A375 (cell line): ENCODE measurements at places on chromosomes 13 and 19. TPM values are rescaled to one million over a fixed set of nuclear protein-coding genes. Genes with fewer than 3 reads are reported as not detected.

Gene NDUFA3
- 42.5 and 44.1 TPM in 2 replicates for total RNA-seq

Gene TNFRSF19
- 14.8 and 21.4 TPM in 2 replicates for total RNA-seq

Gene KL
- total RNA-seq: not detected in 2 replicates

Gene CPAMD8
- 0.16 and 0.64 TPM in 2 replicates for total RNA-seq

Gene FAM124A
- total RNA-seq: 0.24 and 0.57 TPM in 2 replicates

Gene PROZ
- not detected in 2 replicates for total RNA-seq

Gene LHFPL6
- total RNA-seq: 5.2 and 8.0 TPM in 2 replicates

Gene EPN1
- total RNA-seq: 79.8 and 91.3 TPM in 2 replicates

Gene BTBD2
- total RNA-seq: 39.4 and 44.9 TPM in 2 replicates

Gene CYP2A6
- not detected in 2 replicates for total RNA-seq

Gene ZNF610
- not detected in 2 replicates for total RNA-seq

Gene KIR2DL1
- total RNA-seq: not detected in 2 replicates

Gene KASH5
- total RNA-seq: 0.79 and 1.0 TPM in 2 replicates

Gene SLITRK5
- 0.64 and 0.87 TPM in 2 replicates for total RNA-seq

Gene LIG4
- total RNA-seq: 7.8 and 8.2 TPM in 2 replicates

Gene ZNF530
- 9.0 and 9.4 TPM in 2 replicates for total RNA-seq

Gene GJB6
- not detected in 2 replicates for total RNA-seq

Gene TNNT1
- 82.8 and 83.9 TPM in 2 replicates for total RNA-seq

Gene ZNF208
- 2.2 and 3.2 TPM in 2 replicates for total RNA-seq

Gene KLK4
- not detected in 2 replicates for total RNA-seq

Gene PTGER1
- 0.45 and 0.53 TPM in 2 replicates for total RNA-seq

Gene OR2Z1
- total RNA-seq: not detected in 2 replicates

Gene KCNN4
- total RNA-seq: 150 and 157 TPM in 2 replicates

Gene SPIB
- total RNA-seq: 0.11 TPM in 1 of 2 replicates, not detected in the other

Gene SOHLH2
- 28.4 and 31.3 TPM in 2 replicates for total RNA-seq

Gene CFAP97D2
- not detected in 2 replicates for total RNA-seq

Gene SLC5A5
- total RNA-seq: not detected in 2 replicates

Gene MAU2
- total RNA-seq: 51.7 and 61.4 TPM in 2 replicates

Gene CPB2
- total RNA-seq: not detected in 2 replicates

Gene NTF4
- 0.40 TPM in 1 of 2 replicates, not detected in the other for total RNA-seq

Gene TMEM255B
- 1.8 and 2.1 TPM in 2 replicates for total RNA-seq

Gene KIR2DL3
- not detected in 2 replicates for total RNA-seq

Gene ZNF234
- total RNA-seq: 5.8 and 7.5 TPM in 2 replicates

Gene LILRB3
- total RNA-seq: not detected in 2 replicates

Gene HCN2
- total RNA-seq: 0.45 and 0.75 TPM in 2 replicates

Gene C19orf73
- total RNA-seq: 2.2 and 4.1 TPM in 2 replicates

Gene EXOC3L2
- total RNA-seq: 0.53 and 0.72 TPM in 2 replicates

Gene KIR2DL4
- not detected in 2 replicates for total RNA-seq

Gene GIPC3
- not detected in 2 replicates for total RNA-seq

Gene LGALS7B
- 2.8 TPM in 1 of 2 replicates, not detected in the other for total RNA-seq

Gene POLR1D
- total RNA-seq: 132 and 164 TPM in 2 replicates

Gene MAMSTR
- 0.30 TPM in 1 of 2 replicates, not detected in the other for total RNA-seq

Gene ZNF548
- total RNA-seq: 24.1 and 29.3 TPM in 2 replicates

Gene LIPE
- total RNA-seq: 3.7 and 3.9 TPM in 2 replicates

Gene PCDH20
- total RNA-seq: 0.91 and 2.5 TPM in 2 replicates
